ENCODE measurements at places on chromosomes 5 and 9. TPM values are rescaled to one million over a fixed set of nuclear protein-coding genes. Genes with fewer than 3 reads are reported as not detected.

SCAI gene
- total RNA-seq = 3.5 TPM

BHMT2 gene
- not detected for total RNA-seq

NUDT12 gene
- 15.0 TPM for total RNA-seq

NR4A3 gene
- 0.23 TPM for total RNA-seq

CAVIN4 gene
- total RNA-seq = 0.45 TPM

TBCA gene
- total RNA-seq = 203 TPM

ASS1 gene
- total RNA-seq = 2.7 TPM

SLC2A6 gene
- total RNA-seq = 2.3 TPM

- no peak for DNase-seq
Measured at GRCh38 chr5:44868541-44868940, 59.8 kb downstream of the MRPS30 start.

DNA sequence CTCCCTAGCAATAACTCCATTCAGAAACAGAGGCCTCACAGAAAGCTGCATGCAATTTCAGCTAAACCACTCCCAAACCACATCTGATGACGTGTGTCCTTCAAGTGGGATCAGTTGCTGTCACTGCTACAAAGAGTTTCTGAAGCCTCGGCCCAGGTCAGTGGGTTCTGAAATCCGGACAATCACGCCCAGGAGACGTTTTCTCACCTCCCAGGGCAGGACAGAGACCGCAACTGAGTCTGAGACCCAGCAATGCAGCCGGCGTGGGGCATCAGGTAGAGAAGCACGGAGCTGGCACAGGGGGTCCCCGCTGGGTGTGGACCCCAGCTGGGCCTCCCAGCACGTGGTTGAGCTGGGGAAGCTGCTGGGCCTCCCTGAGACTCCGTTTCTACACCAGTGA, 2.6 kb upstream of the UBE2QL1 start:
- DNase-seq = no peak

DNA sequence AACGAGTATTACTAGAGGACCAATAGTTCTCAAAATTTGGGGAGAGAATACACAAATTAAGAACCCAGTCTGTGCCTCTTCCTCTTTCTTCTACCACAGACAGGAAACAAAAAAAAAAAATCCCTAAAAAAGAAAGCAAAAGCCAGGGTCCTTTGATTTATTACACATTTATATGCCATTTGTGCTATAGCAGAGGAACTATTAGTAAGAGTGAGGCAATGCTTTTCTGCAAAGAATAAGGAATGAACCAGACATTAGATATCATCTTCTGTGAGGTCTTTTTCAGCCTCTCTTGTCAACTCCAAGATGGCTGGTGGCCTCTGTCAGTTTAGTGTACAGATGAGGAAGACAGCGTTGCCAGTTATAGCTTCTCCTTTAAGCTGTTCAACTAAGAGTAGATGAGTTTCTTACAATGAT, 127.6 kb downstream of the RFX3 start:
- no peak for DNase-seq

DNA sequence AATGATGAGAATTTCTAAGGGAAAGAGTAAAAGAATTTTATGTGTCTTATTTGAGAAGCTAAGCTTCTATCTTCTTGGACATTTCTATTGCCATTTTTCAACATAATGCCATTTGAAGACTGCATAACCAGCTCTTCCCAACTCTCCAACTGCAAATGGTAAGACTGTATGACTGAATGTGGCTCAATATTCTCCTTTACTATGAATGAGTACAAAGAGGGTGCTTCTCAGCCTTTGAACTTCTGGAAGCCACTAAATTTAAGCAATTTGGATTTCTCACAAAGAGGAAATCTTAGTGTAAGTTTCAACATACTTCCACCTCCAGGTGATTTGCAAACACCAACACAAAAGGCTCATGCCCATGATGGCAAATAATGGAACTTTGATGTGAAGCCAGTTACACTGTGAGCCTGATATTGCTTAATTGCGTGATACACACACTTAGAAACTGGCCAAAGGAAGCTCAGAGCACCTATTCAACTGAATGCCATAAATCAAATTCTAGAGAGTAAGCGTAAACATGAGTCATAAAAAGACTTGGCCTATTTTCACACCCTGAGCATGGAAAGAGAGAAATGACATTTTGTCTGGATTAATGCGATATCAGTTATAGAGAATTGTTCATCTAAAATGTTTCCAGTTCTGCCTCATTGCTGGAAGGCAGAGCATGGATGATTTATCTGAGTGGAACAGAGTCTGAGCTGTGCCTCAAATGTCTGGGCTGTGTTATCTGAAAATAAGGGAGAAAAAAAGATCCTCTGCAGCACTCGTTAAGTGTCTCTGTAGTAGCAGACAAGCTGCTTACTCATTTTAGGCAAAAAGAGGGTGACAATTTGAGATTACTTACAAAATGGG, 145.3 kb downstream of the PLK2 start:
- no peak for DNase-seq

- DNase-seq = no peak
Measured at GRCh38 chr5:7208938-7209337, 187.0 kb upstream of the ADCY2 start.

DNA sequence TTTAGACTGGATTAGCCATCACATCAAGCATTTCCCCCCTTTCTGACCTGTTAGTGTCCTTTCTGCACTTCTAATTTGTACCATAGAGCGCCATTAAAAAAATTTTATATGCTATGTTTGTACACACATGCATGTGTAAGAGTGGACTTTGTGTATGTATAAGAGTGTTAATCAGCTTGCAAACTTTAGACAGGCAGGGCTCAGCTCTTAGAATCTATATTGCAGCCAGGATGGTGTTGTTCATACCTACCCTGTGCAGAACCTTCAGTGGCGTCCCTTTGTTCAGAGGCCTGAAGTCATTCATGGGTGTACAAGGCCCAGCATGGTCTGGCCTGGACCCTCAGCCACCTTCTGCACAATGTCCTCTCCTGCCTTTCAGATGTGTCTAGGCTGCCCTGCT, 19.7 kb downstream of the ZSWIM6 start:
- no peak for DNase-seq

DNA sequence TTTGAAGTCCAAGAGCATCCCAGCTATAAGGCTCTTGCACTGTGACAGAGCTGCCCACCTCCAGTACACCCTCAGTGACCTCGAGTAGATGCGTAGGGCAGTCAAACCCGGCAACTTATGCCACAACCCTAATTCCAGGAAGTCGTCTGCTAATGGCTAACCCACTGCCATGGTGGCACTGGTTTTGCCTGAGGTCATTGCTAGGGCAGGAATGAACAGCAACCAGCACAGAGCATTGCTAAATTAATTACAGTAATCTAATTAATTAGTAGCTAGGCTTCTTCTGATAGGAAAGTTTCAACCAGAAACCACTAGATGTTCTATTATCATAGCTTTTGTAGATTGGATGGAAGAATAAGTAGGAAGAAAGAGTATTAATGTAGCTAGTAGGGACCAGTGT, 122.8 kb downstream of the DPYSL3 start:
- DNase-seq = no peak

DNA sequence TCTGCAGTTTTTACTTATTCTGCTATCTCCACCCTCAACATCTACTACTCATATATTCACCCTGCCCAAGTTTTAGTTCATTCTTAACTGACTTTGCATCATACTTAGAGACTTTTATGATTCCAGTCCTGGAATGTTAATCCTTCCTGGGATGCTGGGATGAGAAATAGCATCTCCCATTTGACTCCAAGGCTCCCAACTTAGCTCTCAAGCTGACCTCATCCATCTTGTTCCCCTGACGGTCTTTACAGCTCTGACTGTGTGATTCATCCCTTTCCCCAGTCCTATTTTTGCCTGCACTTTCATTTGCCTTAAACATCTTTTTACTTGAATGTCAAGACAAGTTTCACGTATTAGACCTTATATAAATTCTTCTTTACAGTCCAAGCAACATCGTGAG, 297.8 kb downstream of the EPB41L4A start:
- DNase-seq = peak; percentile 5

- DNase-seq = no peak
Measured at GRCh38 chr9:98569491-98569890, 139.2 kb downstream of the GABBR2 start.

DNA sequence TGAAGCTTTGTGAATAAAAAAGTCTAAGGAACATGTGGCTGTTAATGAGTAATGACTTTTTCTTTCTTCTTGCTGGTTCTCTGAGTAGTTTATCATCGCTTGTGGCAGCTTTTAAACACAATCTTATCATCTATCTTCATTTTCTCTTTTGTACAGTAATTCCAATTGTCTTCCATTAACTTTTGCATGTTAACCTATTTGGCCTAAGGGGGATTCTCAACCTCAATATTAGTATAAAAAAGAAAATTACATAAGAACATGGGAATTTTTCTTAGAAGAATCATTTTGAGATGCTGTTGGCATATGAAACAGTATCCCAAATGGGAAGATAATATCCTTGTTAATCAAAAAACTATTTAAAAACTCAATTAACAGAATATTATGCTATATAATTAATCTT, 179.7 kb upstream of the GPR151 start:
- no peak for DNase-seq

DNA sequence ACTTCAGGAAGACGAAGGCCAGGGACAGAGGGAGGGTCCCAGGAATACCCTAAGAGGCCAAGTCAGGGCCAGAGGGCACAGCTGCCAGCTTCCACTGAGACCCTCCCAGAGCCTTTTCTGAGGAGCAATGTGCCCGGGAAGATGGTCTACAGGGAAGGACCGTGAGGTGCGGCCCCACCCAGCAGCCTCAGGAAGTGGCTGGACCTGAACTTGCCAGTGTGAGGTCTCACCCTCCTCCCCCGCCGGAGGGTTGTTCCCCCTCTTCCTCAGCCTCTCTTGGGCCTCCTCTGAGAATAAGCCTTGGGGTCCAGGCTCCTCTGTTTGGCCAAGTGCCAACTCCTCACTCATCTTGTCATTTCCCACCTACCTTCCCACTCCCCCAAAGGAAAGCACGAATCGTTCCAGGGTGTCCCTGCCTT, 13.4 kb upstream of the SLC25A51 start:
- no peak for DNase-seq

DNA sequence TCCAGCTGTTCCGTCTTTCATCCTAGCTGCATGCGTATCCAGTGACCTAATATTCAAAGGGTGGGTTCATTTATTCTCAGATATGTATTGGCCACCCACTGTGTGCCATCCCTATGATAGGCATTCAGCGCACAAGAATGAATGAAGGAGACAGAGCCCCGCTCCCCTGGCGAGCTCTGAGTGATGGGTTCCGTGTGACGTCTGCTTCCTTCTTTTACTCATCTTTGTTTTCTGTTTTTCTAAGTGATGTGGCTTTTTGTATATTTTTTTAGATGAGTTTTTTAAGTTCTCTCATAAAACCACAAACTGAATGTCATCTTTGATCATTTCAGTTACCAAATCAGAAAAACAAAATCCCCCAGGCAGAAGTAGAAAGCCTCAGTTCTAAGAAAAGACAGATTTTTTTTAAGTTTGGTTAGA, 168.3 kb upstream of the OTULINL start:
- DNase-seq = no peak

- DNase-seq = no peak
Measured at GRCh38 chr5:145543968-145544367, 291.2 kb downstream of the PRELID2 start.

DNA sequence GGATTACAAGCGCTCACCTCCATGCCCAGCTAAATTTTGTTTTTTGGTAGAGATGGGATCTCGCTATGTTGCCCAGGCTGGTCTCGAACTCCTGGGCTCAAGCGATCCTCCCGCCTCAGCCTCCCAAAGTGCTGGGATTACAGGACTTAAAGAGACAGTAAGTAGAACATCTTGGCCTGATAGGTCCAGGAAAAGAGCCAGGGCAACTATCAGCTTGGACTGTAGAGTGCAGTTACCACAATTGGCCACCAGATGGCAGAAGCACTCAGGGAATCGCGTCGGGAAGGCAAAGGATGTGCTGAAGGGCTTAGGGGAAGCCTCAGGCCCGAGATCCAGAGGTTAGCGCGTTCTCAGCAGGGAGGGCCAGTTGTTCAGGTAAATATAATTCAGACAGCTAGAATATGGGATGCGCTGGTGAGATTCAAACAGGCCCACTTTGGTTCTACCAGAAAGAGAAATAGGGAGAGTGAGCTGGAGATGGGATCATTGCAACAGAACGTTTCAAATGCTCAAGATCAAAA, 21.5 kb downstream of the C9orf57 start:
- peak; percentile 68 for DNase-seq

DNA sequence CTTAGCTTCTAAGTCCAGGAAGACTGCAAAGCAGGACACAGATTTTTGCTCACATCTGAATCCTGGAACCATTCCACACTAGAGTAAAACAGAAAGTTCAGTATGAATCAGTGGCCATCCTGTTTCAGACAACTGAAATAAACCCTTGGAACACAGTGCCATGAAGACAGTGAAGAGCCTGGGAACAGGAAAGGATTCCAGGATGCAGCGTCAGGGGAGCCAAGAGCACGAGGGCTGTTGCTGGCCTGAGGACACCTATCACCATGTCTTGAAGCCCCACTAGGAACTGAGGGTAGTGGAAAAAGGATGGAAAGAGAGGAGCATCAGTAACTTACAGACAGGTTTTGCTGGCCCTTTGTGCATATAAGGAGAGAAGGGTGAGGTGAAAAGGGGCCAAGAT, 115.3 kb upstream of the FSTL4 start:
- DNase-seq = no peak

DNA sequence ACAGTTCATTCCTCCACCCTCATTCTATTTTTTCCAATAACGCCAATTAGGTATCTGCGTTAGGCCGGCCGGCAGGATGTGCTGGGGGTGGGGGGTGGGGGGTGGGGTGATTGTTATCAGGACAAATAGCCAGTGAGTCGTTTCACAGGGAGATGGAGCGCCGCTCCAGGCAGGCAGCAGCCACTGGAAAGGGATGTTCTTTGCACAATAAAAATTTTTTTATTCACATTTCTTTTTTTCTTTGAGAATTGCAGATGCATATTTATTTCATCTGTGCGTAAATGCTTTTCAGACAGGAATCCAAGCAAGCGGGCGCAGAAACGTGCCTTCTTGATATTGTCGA, 4.1 kb downstream of the LMX1B start:
- no peak for DNase-seq

GRCh38 chr5:39447059-39447458, 22.3 kb upstream of the DAB2 start:
- DNase-seq = peak; percentile 80

DNA sequence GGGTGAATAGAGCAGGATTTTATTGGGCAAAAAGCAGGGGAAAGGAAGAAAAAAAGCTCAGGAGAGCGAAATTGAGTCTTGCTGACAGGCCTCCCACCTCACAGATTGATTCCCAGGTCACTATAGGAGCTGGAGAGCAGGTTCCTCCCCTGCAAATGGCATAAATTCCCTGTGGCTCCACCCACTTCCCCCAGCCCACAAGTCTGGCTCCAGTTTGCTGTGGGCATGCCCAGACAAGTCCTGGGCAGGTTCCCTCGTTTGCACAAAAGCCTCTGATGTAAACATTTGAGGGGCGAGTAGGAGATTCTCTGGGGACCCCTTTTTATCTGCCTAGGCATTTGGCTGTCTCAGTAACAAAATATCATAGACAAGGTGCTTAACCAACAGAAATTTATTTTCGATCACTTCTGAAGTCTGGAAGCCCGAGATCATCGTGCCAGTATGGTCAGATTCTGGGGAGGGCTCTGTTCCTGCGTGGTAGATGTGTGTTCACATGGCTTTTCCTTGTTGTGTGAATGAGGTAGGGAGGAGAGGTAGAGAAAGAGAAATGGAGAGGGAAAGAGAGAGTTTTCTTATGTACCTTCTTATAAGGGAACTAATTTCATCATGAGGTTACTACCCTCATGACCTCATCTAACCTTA, 614.5 kb downstream of the MAT2B start:
- peak; percentile 72 for DNase-seq

GRCh38 chr5:16784843-16785791, 151.0 kb downstream of the MYO10 start:
- DNase-seq = peak; percentile 23
